ENCODE measurements at places on chromosomes 6 and 20.

GRCh38 chr20:2473516-2473915, 2.9 kb upstream of the SNRPB start:
- no peak for DNase-seq

DNA sequence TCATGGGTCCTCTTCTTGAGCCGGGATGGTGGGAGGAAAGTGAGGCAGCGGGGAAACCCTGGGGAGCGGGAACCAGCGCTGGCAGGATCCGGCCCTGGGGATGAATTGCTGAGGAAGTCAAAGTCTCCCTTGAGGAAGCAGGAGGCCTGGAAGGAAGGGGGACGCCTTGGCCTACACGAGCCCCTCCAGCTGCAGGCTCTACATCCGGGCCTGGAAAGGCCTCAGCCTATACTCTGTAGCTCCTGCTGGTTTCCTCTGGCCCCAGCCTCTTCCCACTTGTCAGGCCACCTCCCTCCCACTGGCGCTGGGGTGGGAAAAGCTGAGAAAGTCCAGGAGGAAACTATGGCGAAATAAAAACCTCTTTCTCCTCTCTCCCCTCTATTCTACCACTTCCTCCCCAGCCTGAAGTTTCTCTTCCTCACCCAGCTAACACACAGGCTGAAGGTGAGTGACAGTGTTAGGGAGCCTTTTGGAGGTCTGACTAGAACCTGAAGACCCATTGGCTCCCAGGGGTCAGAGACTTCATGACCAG, 14.9 kb downstream of the TREML2 start:
- DNase-seq: no peak

DNA sequence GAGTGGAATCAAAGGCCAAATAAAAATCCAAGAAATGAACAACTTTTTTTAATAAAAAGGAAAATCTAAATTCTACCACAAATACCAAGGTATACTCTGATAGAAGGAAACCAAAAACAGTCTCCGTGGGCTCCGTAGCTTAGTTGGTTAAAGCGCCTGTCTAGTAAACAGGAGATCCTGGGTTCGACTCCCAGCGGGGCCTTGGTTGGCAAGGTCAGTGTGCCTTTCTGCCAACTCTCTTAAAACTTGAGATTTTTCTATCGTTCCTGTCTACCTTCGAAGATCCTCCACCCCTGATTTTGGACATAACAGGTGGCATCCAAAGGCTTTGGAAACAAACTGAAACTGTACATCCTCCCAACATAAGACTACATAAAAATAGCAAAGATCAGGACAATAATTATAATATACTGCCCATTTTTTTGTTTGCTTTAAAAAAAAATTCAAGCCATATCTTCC, 197.9 kb downstream of the TRIM27 start:
- no peak for DNase-seq

DNA sequence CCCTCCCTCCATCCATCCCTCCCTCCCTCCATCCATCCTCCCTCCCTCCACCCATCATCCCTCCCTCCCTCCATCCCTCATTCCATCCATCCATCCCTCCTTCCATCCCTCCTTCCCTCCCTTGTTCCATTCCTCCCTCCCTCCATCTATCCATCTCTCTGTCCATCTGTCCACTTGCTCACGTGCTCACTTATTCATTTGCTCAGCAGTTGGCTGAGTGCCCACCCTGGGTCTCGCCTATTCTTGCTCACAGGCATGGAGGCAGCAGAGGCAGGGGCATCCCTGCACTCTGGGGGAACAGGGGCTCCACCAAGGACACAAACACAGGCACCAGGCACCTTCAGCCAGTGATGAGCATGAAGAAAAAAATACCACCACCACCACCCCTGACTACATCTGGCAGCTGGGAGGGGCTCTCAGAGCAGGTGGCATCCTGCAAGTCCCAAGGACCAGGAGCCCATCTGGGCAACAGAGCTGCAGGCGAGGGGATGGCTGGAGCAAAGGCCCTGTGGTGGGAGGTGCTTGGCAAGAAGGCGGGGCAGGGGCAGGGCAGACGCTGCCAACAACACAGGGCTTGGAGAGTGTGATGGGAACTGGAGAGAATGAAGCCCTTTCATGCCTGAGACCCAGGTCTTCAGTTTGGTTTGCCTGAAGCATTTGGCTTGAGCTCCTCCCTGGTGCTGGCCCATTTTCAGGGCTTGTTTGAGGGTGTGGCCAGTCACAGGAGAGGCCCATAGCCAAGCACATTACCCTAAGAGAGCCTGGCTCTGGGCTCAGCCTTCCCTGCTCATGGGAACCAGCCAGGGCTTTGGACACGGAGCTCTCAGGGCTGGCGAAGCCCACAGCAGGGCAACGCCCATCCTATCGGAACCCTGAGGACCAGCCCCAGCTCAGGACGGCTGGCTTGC, 40.2 kb upstream of the MRGBP start:
- no peak for DNase-seq

DNA sequence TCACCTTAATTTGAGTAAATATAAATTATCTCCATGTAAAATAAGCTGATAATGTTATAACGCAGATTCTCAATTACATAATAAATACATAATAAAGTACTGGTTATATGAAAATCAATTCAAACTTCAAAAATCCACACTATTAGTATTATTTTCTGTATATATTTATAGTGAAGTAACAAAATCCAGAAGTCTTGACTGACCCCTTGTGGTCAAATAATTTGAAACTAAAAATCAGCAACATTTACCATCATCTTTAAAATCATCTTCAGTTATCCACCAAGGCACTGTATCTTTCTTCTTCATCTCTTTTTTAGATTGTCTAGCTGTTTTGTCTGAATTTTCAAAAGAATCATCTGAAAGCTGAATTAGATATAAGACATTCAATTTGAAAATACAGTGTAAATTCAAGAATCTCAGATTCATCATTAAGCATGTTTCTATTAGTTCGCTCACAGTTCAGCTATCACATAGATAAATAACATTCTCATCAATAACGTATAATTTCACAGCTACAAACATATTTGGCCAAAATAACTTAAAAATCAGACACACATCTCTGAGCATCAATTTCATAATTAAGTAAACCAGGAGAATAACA, 6.5 kb downstream of the CEP162 start:
- no peak for DNase-seq

DNA sequence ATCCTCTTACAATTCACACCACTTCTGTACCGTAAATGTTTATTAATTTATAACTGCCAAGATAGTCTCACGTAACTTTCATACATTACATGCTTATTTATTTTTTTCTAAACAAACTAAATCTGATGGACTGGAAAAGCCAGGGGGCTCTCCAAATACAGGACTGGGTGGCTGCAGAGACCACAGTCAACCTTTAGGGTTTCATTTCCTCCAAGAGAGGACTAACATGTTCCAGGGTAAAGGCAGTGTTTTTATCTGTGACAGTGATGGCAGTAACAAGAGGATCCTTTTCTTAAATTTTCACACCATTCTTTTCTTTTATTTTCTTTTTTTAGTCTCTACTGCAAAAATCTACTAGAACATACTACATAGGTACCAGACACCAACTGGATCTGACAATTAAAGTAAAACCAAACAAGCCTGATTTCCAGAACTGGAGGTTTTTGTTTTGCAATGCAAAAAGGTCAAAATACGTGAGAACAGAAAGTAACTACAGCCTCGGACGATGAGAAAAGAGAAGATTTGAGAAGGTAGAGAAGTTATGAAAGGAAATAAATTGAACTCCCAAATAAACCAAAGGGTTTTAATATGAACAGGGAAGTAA, 1.2 kb downstream of the LMBRD1 start:
- no peak for DNase-seq

- DNase-seq: no peak
Measured at GRCh38 chr6:14397518-14397901, 279.9 kb downstream of the CD83 start.

GRCh38 chr6:438634-439170, 47.1 kb downstream of the IRF4 start:
- no peak for DNase-seq

GRCh38 chr6:148451690-148452089, 109.1 kb downstream of the SASH1 start:
- DNase-seq: peak; percentile 23

DNA sequence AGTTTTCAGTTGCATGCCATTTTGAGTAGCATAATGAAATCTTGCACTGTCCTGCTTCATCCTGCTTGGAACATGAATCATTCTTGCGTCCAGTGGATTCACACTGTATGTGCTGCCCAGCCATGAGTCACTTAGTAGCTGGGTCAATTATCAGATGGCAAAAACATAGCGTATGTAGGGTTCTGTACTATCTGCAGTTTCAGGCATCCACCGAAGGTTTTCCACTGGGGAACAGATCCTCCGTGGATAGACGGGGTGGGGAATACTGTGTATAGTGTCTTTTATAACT, 61.4 kb downstream of the IL22RA2 start:
- no peak for DNase-seq

DNA sequence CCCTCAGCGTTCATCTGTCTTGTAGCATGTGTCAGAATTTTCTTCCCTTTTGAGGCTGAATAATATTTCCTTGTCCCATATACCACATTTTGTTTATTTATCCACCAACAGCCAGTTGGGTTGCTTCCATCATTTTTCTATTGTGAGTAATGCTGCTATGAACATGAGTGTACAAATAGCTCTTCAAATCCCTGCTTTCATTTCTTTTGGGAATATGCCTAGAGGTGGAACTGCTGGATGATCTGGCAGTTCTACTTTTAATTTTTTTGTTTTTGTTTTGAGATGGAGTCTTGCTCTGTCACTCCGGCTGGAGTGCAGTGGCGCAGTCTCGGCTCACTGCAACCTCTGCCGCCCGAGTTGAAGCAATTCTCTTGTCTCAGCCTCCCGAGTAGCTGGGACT, 64.7 kb downstream of the SASH1 start:
- no peak for DNase-seq

DNA sequence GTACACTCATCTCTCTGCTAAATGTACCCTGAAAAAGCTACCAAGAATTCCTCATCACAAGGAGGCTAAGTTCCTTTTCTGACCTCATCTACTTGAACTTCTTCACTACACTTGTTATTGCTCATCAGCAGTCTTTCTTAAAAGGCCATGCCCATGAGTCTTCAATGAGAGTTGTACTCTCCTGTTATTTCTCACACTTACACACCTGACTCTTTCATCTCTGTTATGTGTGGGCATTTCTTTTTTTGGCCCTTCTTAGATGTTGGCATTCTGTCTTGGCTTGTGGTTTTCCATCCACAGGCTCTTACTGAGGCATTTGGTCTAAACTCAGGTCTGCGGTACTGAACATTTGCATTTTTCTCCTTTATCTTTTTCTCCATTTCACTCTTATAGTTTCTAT, 10.7 kb upstream of the SLC17A1 start:
- no peak for DNase-seq

DNA sequence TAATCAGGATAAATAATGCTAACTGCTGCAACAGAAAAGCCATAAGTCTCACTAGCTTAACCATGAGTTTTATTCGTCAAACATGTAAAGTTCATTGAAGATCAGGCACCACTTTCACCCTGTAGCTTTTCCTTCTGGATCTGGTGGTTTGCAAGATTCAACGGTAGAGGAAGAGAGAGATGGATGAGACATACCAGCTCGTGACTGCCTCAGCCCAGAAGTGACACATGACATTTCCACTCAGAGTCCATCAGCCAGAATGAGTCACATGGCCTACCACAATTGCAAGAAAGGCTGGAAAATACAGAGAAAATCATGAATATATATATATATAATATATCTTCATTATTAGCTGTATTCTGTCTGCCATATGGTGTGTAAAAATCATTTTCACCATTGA, 29.0 kb downstream of the SPTLC3 start:
- DNase-seq: no peak

DNA sequence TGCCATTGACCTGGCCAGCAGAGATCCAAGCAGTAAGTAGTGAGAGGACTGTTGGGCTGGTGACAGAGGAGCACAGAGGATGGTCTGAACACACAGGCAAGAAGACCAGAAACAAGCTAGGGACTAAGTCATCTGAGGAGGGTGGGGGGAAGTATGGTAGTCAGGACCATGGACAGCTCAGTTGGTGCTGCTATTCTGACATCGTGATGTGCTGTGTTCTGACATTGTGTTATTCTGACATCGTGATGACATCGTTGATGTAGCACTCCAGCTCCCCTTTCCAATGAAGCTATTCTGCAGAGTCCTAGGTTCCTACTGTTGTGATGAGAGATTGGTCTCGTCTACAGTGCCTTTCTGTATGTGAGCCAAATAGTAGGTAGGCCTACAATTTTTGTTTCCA, 28.7 kb downstream of the CFAP206 start:
- peak; percentile 41 for DNase-seq

GRCh38 chr20:56827763-56828162, 198.7 kb downstream of the TFAP2C start:
- no peak for DNase-seq

DNA sequence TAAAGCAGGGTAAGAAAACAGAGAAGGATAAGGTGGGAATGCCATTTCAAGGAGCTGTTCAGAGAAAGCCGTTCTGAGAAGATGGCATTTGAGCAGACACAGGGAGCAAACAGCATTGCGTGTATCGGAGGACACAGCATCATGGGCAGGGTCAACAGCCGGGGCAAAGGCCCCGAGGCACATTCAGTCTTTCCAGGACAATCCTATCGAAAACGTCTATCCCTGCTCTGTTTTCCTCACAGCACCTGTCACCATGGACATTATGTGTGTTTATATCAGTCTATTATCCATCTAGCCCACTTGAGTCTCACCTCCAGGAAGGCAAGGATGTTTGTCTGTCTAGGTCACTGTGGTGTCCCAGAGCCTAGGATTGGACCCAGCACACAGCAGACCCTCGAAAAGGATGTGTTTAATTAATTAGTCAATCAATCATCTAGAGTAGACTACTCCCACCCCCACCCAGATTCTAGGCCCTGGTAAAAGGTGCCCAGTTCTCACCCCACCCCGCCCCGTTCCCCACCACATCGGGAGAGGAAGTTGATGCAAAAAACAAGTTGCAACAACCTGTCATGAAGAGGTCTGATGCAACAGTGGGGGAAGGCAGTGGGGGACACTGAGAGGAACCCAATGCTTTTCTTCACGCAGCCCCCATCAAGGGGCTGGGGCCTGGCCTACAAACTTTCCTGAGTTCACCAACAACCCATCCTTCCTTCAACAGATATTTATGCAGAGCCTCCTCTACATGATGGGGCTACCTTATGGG, 66.6 kb downstream of the PREX1 start:
- DNase-seq: peak; percentile 77

DNA sequence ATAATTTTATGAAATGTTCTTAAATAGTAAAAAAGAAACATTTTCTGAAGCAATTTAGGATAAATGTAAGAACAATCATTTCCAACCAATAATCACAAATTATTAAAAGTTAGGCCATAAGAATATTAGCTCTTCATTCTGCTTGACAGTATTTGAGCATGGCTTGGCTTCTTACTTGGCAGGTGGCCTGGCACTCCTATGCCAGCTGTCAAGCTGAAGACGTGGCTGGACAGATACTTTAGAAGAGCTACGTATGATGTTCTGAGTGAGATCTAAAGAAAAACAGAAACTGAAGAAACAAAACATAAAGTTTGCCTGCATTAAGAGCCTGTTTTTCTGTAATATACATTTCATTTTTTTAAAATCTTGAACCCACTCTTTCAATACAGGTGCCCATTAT, 438.9 kb downstream of the GRIK2 start:
- DNase-seq: no peak
